ENCODE measurements at places on chromosomes 4 and X.

DNA sequence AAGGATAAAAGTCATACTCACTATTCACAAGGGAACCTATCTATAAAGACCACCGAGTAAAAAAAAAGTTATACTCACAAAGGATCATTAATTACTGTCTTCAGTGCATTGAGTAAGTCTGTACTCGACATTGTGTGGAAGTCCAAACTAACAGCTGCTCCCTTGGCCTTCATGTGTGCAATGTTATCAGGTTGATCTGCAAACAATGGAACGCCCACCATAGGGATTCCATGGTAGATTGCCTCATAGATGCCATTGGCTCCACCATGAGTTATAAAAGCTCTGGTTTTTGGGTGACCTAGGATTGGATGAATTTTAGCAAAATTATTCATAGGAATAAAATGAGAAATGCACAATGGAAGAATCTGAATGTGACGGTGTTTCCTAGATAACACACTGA lies 10.6 kb downstream of the UGT2B4 start:
- DNase-seq, result no peak

- no peak for DNase-seq
These were observed 4.9 kb downstream of the ACSL4 start for GRCh38 chrX:109728173-109728535.

DNA sequence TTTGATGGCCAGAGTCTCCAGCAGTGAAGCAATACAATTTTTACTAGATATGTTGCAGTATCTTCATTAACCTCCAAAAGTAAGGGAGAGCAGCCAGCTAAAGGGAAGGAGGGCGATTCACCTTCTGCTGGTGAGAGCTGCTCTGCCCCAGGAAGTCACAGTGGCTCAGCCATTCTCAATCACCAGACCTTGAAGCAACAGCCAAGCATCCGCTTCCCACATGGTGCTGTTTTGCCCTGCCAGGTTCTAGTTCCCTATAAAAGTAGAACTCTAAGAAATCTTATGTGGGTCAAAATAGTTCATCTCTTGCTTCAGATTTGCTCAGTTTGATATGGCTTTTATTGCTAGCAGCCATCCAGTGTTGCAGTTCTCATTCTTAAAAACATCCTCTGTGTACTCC lies 166.8 kb downstream of the STIM2 start:
- DNase-seq, result no peak

DNA sequence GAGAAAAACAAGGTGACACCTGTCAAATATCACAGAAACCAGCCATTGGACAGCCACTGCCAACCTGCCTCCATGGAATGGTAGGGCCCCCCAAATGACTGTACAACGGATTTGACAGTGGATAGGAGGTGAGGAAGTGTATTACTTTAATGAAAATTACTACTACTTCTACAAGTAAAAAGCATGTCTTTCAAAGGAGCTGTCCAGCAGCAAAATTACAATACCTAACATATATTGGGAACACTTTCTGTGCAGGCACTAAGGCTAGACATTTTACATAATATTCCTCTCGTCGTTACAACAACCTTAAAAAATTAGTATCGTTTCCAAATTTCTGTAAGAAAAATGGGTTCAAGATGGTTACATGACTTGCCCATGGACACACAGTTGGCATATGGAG lies 14.9 kb downstream of the PPP3CA start:
- DNase-seq, result no peak

GRCh38 chrX:130030826-130031225 lies 48.4 kb downstream of the BCORL1 start:
- no peak for DNase-seq

All from bronchial epithelial cell (primary cell).